ENCODE measurements at places on chromosomes 3 and 15. TPM values are rescaled to one million over a fixed set of nuclear protein-coding genes. Genes with fewer than 3 reads are reported as not detected.

The MASP1 gene
- 0.42 TPM for total RNA-seq

GRCh38 chr3:49626796-49627195, 47.4 kb upstream of the APEH start:
- no peak for DNase-seq

- no peak for DNase-seq
These were observed 2.5 kb upstream of the ISLR start for GRCh38 chr15:74170875-74171578.

The LRRC2 gene
- total RNA-seq, result 0.45 TPM

- DNase-seq, result no peak
These were observed 6.2 kb downstream of the SUCLG2 start for GRCh38 chr3:67648229-67648628.

DNA sequence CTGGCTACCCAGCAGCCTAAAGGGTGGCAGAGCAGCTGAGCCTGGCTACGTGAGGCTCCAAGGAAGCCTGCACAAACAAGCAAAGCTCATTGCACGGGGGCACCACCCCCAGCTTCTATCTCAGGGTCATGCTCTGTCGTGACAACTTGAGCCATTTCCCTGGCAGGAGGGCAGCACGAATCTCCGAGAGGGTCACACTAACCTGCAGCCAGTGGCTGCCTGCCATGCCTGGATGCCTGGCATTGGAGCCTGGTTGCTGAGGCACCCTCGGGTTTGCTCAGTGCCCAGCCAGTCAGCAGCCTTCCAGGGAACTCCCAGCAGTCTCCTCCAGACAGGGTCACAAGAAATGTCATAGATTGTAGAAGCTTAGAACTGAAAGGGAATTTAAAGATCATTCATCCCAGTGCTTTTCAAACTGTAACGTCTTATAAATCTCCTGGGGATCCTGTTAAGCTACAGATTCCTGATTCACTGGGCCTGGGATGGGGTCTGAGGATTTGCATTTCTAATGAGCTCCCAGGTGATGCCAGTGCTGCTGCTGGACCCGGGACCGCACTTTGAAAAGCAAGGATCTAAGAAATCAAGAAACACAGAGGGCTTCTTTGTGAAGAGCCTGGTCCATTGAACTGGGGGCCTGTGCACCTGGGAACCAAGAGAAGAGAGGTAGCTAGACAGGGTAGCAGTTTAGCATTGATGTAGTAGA, 48.4 kb downstream of the TMEM266 start:
- no peak for DNase-seq

- DNase-seq, result no peak
These were observed 37.9 kb downstream of the MYO5C start for GRCh38 chr15:52257734-52258062.

DNA sequence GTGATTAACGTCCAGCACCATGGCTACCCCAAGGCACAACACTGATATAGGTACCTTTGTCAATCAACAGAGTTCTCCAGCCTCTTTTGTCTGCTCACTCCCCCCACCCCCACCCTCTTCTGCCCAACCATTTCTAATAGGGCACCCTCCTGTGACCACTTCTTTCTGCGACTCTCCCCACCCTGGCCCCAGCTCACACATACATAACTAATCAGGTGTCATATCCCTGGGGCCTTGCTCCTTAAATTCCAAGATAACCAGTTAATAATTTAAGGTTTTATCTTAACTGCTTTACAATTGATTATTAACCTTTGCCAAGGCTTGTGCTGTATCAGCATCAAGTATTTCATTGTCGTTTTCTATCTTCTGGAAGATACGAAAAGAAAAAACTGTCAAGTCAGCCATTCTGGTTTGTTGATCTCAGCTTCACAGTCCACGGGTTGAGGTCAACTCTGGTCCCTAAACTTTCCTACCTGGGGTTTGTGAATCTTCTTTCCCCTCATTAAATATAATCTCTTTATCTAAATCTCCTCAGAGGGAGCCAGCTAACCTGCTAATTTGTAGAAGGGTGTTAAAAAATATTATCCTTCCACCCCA, 27.3 kb upstream of the SLC28A2 start:
- DNase-seq, result no peak

DNA sequence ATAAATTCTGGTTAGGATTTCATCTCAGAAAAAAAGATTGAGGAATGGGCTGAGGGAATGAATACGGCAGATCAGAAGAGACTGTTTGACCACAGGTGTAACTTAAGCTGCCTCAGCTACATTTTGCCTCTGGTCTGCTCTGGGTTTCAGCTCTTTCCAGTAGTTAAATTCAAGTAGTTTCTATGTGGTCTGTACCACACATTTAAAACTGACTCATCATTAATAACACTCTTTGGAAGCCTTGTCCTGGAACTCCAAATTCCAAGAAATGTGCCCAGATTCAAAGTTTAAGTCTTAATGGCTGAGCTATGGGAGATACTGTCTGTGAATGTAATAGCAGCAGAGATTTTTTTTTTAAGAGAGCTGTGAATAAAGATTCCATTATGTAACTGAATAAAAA, 133.1 kb upstream of the IGSF10 start:
- DNase-seq, result no peak

- DNase-seq, result no peak
These were observed 14.1 kb downstream of the KCNMB3 start for GRCh38 chr3:179236669-179237301.

- DNase-seq, result no peak
These were observed 48.7 kb upstream of the MDFIC2 start for GRCh38 chr3:70360979-70361760.

The CHDH gene
- total RNA-seq, result 11.4 TPM

DNA sequence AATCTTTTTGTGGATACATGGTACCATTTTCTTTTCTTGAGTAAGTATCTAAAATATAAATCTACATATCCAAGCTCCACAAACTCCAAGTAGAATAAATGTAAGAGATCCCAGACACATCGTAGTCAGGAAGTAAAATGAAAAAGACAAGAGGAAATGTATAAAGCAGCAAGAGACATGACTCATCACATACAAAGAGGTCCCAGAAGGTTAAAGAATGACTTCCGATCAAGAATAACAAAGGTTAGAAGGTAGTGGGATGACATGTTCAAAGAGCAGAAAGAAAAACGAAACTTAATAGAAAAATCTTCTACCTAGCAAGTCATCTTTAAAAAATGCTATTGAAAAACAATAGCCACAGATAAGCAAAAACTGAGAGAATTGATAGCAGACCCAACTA, 705.8 kb downstream of the NR2F2 start:
- DNase-seq, result no peak

The SMCO1 gene
- not detected for total RNA-seq
